ENCODE measurements at places on chromosomes 11 and 22. TPM values are rescaled to one million over a fixed set of nuclear protein-coding genes. Genes with fewer than 3 reads are reported as not detected.
A peak's percentile ranks its signal among the peaks of the same experiment; 100 is the strongest.

Gene ISX
- not detected for total RNA-seq

Gene SHISAL1
- total RNA-seq, result 11.2 TPM

Gene CDHR5
- not detected for total RNA-seq

Gene OR2D2
- not detected for total RNA-seq

Gene SLC2A11
- 8.2 TPM for total RNA-seq

Gene PRR5L
- total RNA-seq, result 14.1 TPM

Gene SCN3B
- total RNA-seq, result 18.5 TPM

Gene SORL1
- 20.8 TPM for total RNA-seq

Gene CASP12
- 2.2 TPM for total RNA-seq

Gene NECTIN1
- total RNA-seq, result 32.4 TPM

Gene VSTM5
- total RNA-seq, result 1.6 TPM

Gene RIC3
- 5.7 TPM for total RNA-seq

Gene TTLL1
- 7.9 TPM for total RNA-seq

Gene OR2AT4
- not detected for total RNA-seq

Gene PANX3
- total RNA-seq, result not detected

Gene MS4A3
- 0.62 TPM for total RNA-seq

Gene PTPN5
- 0.62 TPM for total RNA-seq

GRCh38 chr22:17931400-17931825 is 92.9 kb downstream of the MICAL3 start:
- peak; percentile 82 for DNase-seq

DNA sequence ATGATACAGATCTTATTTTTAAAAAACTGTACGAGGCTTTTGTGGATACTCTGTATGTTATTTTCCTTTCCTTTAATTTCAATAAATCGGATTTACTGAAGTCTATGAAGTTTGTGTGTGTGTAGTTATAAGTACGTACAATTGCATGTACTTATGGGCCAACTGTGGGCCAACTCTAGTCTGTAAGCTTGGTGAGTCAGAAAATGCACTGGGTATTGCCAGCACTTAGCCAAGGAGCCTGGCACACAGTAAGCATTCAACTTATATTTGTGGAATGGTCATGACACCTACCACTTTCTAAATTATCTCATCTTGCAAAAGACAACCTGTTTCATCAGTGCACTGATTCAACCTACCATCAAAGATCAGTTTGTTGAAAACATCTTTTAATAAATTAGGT is 32.6 kb downstream of the THAP12 start:
- DNase-seq, result no peak

- DNase-seq, result no peak
Observed at GRCh38 chr22:31953261-31953660, 8.9 kb downstream of the YWHAH start.

GRCh38 chr11:111719379-111719778 is 46.8 kb downstream of the PPP2R1B start:
- no peak for DNase-seq

DNA sequence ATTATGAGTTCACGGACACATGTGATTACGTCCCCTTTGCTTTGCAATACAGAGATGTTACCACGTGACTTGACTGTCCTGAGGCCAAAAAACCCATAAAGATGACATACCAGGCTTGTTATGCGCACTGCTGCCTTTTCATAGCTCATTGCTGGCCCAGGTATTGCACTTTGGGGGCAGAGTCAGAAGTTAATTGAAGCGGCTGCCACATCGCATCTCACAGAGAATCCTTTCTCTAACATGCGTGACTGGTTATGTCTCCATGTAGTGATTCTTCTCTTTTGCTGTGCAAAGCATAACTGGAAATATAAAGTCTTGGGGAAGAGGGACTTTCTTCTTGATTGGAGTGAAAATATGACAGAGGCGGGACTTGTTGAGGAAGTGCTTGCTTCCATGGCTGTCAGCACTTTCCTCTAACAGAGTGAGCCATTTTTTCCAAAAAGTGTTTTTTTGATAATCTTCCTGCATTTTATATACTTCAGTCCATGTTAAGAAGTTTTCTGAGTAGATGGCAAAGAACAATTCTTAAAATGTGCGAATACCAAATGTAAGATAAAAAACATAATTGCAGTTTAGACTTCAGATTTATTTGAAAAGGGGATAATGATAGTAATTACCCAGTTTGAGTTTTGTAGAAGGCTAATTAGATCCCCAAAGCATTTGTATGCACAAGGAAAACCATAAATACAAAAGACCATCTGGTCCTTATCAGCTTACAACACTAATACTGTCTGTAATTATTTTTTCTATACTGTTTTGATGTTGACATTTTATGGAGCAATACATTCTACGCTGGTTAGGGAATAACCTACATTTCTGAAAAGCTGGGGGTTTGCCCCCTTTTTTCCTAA is 324.6 kb upstream of the MTNR1B start:
- no peak for DNase-seq

DNA sequence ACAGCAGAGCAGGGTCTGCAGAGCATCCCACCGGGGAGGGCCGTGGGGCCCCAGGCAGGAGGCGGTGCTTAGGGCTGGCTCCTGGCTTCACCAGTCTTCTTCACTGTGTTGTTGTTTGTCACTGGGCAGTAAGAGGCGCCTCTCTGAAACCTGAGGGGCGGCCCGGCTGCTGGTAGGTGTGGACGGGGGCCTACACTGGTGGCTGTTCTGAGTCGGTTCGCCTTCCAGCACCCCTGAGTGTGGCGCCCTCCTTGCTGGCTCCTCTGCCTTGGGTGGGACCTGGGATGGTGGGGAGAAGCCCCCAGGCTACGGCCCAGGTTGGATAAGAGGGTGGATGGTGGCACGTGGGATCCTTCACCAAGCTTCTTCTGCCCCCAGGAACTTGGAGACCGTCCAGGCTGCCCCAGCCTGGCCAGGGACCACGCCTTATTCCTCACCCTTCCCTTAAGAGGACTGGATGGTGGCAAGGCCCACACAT is 10.4 kb upstream of the GRAMD4 start:
- DNase-seq, result no peak

GRCh38 chr22:38513063-38513462 is 7.0 kb upstream of the DDX17 start:
- DNase-seq, result no peak

GRCh38 chr22:45905924-45906865 is 70.8 kb downstream of the WNT7B start:
- peak; percentile 48 for DNase-seq

DNA sequence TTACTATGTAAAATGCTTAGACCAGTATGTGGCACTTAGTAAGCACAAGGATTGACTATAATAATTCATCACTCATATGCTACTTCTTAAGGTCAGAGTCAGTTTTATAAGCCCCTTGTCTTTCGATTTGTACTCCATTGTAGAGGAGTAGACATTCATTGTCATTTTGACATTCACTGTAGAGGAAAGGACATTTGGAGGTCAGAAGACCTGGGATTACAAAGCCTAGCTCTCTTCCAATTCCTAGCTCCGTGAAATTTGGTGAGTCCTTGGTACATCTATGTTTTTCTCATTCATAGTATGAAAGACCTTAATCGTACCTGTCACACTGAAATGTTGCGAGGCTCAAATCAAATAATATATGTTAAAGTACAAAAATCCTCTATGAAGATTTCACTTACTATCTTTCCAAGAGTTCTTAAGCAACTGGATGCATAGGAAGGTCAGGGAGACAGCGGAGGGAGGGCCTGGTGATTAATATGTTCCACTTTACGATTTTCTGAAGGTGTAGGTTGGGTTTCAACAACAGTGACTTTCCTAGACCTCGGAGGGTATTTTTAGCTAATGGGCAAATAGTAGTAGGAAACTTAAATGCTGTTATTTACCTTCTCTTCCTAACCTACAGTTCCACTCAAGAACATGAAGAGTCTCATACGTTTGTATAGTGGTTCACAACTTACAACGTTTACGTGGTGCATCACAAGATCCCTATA is 1.4 kb upstream of the EMSY start:
- peak; percentile 25 for DNase-seq

DNA sequence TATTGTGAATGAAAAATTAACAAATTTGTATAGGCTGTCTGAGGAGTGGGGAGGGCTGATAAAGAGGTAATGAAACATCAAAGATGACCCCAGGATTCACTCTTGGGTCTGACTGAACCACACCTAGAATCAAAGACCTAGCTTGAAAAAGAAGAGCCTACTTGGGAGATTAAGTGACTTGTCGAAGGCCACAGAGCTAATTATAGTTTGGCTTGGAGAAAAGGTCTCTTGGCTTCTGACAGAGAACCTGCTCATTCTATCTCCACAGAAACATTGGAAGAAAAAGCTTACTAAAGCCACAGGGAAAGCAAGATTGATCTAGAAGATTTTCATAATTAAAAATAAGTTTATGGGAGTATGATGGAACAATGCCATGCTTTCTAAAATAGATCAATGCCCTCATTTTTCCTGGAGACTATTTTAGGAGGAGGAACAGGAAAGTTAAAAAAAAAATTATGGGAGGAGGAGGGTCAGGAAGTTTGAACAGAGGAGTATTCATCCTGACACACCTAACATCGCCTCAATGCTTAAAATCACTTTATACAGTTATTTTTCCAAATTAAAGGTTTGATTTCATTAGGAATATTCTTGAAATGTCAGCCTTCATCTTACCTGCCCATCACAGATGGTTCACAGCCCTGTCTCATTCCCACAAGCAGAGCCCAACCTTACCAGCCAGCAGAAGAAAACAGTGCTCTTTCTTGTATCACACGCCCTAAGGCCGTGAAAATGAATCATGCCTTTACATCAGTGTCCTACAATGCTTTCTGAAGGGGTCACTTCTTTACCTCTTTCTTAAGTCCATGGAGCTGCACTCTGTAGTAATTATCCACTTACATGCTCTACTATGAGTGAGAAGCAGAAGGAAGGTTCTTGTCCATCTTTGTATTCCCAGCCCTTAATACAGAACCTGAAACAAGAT is 231.1 kb upstream of the MPPED2 start:
- no peak for DNase-seq

DNA sequence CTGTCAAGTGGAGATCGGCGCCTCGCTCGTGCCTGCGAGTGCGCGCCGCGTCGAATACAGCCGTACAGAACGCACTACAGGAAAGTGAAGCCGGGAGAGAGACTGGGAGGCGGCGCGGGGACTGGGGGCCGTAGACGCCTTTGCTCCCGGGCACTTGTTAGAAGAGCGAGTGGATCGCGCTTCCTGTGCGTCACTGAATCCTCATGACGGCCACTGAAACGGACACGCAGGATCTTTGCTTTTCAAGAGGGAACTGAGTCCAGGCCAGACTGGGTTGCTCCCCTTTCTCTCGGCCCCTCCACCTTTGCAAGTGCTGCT is 314 bp downstream of the RIC8A start:
- no peak for DNase-seq

GRCh38 chr22:17955590-17956379 is 68.6 kb downstream of the MICAL3 start:
- no peak for DNase-seq

DNA sequence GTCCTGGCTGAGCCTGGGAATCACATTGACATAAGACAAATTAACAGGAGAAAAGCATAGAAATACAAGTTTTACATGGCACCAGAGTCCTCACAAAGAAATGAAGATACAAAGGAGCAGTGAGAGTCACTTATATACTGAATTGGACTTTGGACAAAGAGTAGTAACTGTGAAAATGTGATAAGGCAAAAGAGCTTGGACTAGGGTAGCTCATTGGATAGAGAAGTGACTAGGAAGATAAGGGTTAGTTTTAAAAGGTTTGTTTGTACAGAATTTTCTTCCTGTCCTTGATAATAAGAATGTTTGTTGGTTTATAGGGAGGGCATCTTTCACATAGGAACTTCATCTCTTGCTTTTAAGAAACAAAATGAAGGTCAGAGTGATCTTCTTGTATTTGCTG is 17.9 kb upstream of the NUCB2 start:
- DNase-seq, result no peak

GRCh38 chr11:14585438-14585837 is 58.2 kb upstream of the PDE3B start:
- no peak for DNase-seq

DNA sequence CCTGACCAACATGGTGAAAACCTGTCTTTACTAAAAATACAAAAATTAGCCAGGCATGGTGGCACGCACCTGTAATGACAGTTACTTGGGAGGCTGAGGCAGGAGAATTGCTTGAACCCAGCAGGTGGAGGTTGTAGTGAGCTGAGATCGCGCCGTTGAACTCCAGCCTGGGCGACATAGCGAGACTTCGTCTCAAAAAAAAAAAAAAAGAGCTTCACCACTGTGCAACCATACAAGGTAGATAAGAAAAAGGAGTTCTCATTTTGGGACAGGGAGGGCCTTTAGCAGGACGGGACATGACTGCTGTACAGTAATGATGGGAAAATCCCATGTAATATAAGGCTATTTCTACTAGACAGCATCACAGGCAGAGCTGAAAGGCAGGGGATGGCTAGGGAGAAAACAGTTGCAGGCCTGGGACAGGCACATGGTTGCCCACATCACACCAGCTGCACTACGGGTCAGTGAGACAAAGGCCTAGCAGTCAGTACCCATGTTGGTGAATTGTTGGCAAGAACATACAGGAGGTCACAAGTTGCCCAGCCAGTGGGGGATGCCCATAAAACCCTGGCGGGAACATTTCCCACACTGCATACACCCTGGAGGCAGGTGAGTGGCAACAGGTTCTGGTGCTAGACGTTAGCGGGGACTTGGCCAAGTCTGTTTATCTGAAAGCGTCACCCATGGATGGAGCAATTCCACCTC is 5.4 kb downstream of the TANGO2 start:
- DNase-seq, result no peak

- DNase-seq, result no peak
Observed at GRCh38 chr11:414318-414857, 411 bp downstream of the SIGIRR start.

GRCh38 chr22:30416837-30417236 is 8.7 kb upstream of the MTFP1 start:
- DNase-seq, result no peak

Data from tongue (tissue), 3 donors.